ENCODE measurements at places on chromosomes 4 and X. TPM values are rescaled to one million over a fixed set of nuclear protein-coding genes. Genes with fewer than 3 reads are reported as not detected.

GRCh38 chr4:68324519-68325262 lies 25.2 kb downstream of the YTHDC1 start:
- no peak overlapping the region for H3K27ac ChIP-seq
- no peaks in the 10 kb centered on the region for H3K27me3 ChIP-seq
- H3K4me3 ChIP-seq, result no peak overlapping the region
- no peak for DNase-seq
- peaks cover 46% of the 10 kb centered on the region for H3K36me3 ChIP-seq
- H3K4me1 ChIP-seq, result no peaks in the 10 kb centered on the region

DNA sequence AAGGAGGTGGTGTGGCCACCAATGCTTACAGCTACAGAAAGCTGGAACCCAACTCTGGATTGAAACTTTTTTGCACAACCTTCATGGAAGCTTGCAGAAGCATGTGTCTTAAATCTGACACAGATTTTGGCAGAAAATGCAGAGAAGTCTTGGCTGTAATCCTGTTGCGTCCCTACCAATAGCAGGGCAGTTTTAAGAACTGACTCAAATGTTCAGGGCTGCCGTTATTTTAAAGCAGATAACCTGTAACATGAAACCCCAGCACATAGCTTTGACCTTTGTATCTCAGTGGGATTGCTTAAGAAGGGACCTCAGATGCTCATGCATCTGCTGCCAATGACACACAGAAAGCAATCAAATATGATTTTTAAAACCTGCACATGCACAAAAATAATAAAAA lies at the start of gene VEGFD:
VEGFD (minus strand) TSS at position 110 of the 400 bp plus-strand sequence. CDS start 467 bp downstream, outside the sequence.
- H3K36me3 ChIP-seq, result no peaks in the 10 kb centered on the region
- H3K4me1 ChIP-seq, result no peaks in the 10 kb centered on the region
- H3K27me3 ChIP-seq, result no peaks in the 10 kb centered on the region
- no peak for DNase-seq

The PIM2 gene
- 28.3 TPM for total RNA-seq

The CXXC4 gene
- 1.1 TPM for total RNA-seq

The RGN gene
- total RNA-seq, result 89.1 TPM

The DSPP gene
- not detected for total RNA-seq

GRCh38 chr4:30716681-30717207 lies 3.4 kb upstream of the PCDH7 start:
- no peaks in the 10 kb centered on the region for H3K27me3 ChIP-seq
- H3K4me3 ChIP-seq, result peak overlapping the region; percentile 32
- H3K4me1 ChIP-seq, result peaks cover 41% of the 10 kb centered on the region
- H3K36me3 ChIP-seq, result no peaks in the 10 kb centered on the region
- no peak for DNase-seq

The PLXNB3 gene
- 0.50 TPM for total RNA-seq

DNA sequence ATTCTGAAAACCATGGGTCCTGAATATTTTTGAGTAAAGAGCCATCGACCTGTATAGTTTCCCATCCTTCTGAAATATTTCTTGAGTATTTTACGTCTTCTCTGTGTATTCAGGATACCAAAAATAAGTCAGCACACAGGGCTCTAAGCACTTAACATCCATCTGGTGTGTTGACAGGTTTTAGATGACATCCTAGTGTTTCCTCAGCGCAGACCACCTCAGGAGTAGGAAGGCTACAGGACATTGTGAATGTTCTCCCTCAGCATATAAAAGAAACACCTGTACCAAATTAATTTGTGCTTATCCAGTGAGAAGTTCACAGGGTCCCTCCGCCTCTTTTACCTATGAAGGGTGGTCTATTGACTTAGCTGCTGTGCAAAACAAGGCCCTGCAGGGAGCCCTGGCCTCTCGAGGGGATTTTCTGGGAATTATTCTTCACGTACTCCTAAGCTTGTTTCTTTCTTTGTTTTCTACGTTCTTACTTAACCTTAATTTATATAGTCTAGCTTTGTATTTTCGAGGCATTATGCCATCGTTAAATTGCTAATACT lies 241.8 kb downstream of the FBXO8 start:
- DNase-seq, result no peak
- H3K4me1 ChIP-seq, result no peaks in the 10 kb centered on the region
- H3K27me3 ChIP-seq, result no peaks in the 10 kb centered on the region
- no peak overlapping the region for H3K4me3 ChIP-seq

DNA sequence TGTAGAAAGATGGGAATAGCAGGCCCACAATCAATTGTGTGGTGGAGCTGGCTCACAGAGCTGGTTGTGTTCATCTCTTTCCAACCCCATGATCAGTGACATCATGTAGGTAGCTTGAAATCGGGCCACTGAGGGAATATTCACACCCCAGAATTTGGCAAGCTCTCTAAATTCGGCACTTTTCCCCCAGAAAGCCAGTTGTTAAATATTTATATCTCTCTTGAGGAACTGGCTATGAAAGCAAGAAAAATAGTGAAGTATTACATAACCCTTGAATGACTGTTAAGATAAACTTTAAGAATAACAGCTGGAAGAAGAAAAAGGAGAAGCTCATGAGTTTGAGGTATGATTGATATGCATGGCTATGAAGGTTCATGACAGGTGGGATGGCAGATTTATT lies 38.9 kb downstream of the GPRIN3 start:
- no peak for DNase-seq
- no peak overlapping the region for H3K4me3 ChIP-seq
- H3K4me1 ChIP-seq, result no peaks in the 10 kb centered on the region
- H3K36me3 ChIP-seq, result no peaks in the 10 kb centered on the region

The TENM3 gene
- 16.8 TPM for total RNA-seq

GRCh38 chr4:548976-549375 lies 27.1 kb downstream of the TMEM271 start:
- no peak overlapping the region for H3K27ac ChIP-seq
- no peak for DNase-seq
- H3K27me3 ChIP-seq, result peaks cover 4% of the 10 kb centered on the region
- no peaks in the 10 kb centered on the region for H3K4me1 ChIP-seq
- no peaks in the 10 kb centered on the region for H3K36me3 ChIP-seq

The NWD2 gene
- 0.08 TPM for total RNA-seq

DNA sequence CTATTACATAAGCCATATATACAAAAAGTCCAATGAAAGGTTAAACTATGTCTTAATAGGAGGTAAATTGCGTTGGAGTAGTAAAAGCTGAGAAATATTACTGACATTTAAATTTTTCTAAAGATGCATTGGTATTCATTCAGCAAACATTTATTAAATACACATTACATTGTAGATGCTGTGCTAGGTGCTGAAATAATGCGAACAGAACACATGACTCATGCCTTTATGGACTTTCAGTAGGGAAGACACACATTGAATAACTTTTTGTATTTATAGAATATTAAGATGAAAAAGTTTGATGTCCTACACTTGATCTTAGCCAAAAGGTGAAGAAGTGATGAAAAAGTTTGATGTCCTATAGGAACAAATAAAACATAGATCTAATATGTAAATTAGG lies 871.1 kb upstream of the SLIT2 start:
- peaks cover 2% of the 10 kb centered on the region for H3K27me3 ChIP-seq
- no peaks in the 10 kb centered on the region for H3K4me1 ChIP-seq
- no peak overlapping the region for H3K4me3 ChIP-seq

The RAB33B gene
- 7.2 TPM for total RNA-seq

- no peaks in the 10 kb centered on the region for H3K4me1 ChIP-seq
- no peak for DNase-seq
- no peak overlapping the region for H3K4me3 ChIP-seq
- no peak overlapping the region for H3K27ac ChIP-seq
Observed at GRCh38 chrX:112844250-112844649, 3.6 kb upstream of the AMOT start.

- H3K36me3 ChIP-seq, result no peaks in the 10 kb centered on the region
- H3K27ac ChIP-seq, result peak overlapping the region; percentile 42
- H3K4me3 ChIP-seq, result no peak overlapping the region
- DNase-seq, result no peak
- H3K4me1 ChIP-seq, result peaks cover under 1% of the 10 kb centered on the region
Observed at GRCh38 chr4:7828793-7829301, 110.8 kb downstream of the AFAP1 start.

- H3K36me3 ChIP-seq, result no peaks in the 10 kb centered on the region
- no peak for DNase-seq
- H3K4me1 ChIP-seq, result no peaks in the 10 kb centered on the region
- no peaks in the 10 kb centered on the region for H3K27me3 ChIP-seq
Observed at GRCh38 chrX:131565909-131566308, 22.0 kb downstream of the OR13H1 start.

The SPANXC gene
- not detected for total RNA-seq

DNA sequence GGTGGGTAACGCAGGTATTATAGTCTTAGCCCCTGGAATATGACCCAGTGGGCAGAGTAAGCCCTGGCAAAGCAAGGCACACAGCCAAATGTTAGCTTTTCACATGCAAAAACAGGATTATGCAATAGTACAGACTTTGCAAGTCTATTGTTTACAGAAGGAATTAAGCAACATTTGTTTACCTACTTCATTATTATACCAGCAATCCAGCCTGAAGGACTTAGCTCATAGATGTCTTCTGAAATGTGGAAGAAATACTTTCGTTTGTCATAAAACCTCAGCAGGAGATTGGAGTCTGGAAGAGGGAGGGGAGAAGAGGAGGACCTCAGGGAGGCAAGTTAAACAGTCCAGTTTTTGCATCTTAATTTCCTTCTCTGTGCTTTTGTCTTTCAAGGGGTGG lies 226.7 kb upstream of the CENPE start:
- H3K4me3 ChIP-seq, result peak overlapping the region; percentile 78
- H3K27me3 ChIP-seq, result no peaks in the 10 kb centered on the region
- H3K27ac ChIP-seq, result peak overlapping the region; percentile 95
- H3K36me3 ChIP-seq, result no peaks in the 10 kb centered on the region

The LRP2BP gene
- 0.23 TPM for total RNA-seq

- no peaks in the 10 kb centered on the region for H3K36me3 ChIP-seq
- no peak overlapping the region for H3K4me3 ChIP-seq
- peak overlapping the region; percentile 6 for H3K27ac ChIP-seq
Observed at GRCh38 chr4:139840773-139841172, 175.2 kb downstream of the MGST2 start.

The AGTR2 gene
- total RNA-seq, result 0.05 TPM

DNA sequence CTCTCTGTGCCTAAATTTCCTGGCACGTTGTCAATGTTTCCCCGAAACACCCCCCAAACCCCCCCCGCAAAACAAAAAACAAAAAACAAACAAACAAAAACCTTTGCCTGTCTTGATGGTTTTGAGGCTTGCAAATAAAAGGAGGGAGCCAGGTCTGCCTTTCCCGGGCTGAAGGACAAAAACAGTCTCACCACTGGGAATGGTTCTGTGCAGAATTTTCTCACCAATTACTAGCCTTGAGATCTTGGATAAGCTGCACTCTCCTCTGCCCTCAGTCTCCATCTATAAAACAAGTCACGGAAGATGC lies 15.5 kb downstream of the NKX3-2 start:
- no peak for DNase-seq
- H3K27ac ChIP-seq, result no peak overlapping the region
- H3K27me3 ChIP-seq, result peaks cover 59% of the 10 kb centered on the region
- H3K4me1 ChIP-seq, result peaks cover 4% of the 10 kb centered on the region

DNA sequence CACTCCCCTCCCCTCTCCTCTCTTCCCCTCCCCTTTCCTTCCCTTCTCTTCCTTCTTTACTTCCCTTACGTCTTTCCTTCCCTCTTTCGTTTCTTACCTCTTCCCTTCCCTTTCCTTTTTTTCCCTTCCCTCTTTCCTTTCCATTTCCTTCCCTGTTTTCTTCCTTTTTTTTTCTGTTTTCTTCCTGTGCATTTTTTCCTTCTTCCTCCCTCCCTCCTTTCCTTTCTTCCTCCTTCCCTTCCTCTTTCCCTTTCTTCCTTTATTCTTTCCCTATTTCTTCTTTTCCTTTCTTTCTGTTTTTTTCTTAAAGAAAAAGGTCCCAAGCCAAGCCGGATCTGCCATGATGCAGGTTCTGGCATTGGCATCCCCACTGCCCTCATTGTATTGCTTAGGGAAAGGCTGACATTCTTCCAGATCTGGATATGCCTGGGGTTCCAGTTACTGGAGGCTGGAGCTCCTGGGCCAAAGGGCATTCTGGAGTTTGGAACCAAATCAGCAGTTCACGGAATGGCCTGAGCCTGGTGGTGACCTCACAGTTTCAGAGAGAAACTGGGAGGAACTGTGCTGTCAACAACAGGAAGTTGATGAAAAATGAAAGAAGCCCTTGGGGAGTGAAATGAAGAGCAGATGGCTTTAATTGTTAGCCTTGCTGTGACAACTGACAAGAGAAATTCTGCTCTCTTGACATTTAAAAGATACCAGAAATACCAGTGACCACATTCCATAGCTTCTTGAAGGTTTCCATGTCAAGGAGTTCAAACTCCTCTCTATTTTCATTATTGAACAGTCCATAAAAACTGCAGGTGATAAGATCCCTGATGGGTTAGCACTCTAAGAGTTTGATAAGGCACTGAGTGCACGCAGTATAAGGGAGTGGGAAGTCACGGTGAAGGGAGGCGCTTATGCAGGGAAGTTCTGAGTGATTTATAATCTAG lies 622.1 kb downstream of the SPRY1 start:
- no peaks in the 10 kb centered on the region for H3K4me1 ChIP-seq
- H3K27ac ChIP-seq, result peak overlapping the region; percentile 48
- H3K36me3 ChIP-seq, result no peaks in the 10 kb centered on the region
- peak; percentile 35 for DNase-seq
